ENCODE measurements at places on chromosomes 2 and 18. TPM values are rescaled to one million over a fixed set of nuclear protein-coding genes. Genes with fewer than 3 reads are reported as not detected.

Gene SPC25
- 15.4 TPM for total RNA-seq

GRCh38 chr18:25289001-25289631, 62.9 kb downstream of the ZNF521 start:
- no peak for DNase-seq

Gene RTP5
- not detected for total RNA-seq

DNA sequence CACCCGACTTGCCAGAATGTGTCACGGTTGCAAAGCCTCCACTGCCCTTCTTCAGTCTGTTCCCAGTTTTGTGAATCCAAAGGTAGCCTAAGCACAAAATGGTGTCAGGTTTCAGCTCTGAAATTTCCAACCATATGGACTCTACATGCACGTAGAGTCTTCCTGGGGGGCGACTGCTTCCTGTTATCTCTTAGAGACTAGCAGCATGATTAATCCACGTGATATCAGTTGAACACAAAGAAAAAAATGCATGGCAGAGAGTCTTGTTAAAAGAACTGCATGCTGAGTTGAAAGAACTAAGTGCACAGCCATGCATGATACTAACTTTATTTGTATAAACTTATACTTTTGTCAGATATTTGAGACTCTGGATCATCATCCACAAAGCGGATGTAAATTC, 404.4 kb downstream of the SOCS6 start:
- no peak for DNase-seq

- DNase-seq: peak; percentile 80
These were observed 7.6 kb upstream of the METTL21A start for GRCh38 chr2:207632575-207633493.

DNA sequence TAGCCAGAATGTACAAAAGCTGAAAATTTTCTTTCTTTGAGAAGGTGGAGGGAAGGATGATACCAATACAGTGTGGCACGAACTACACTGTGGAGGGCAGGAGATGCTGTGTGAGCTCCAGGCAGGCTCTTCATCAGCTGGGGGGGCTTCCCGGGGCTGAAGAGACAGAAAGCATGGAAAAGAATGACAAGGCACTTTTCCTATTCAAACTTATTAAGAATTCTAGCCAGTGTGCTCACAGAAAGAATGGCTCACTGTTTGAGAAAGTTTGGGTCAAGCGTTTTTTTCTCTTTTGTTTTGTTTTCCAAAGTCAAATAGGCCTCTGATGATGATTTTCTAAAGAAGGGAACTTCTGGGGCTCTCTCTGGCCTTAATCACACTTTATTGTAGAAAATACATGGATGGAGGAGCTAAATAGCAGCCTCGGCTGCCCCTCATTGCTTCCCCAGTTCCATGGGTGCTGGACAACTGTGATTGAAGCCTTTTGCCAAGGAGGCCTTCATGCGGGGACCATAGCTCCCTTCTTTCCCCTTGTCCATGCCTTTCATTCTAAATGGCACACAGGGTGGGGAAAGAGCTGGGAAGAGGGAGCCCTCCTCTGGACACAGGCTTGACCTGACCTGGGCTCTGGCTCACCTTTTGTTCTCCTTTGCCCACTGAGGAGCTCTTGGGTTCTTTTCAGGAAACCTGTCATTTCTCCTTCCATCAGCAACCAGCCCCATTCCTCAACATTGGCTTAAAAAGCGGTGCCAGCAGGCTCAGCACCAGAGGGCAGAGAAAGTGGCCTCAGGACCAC, 130.6 kb downstream of the TDRD15 start:
- DNase-seq: no peak

Gene RESP18
- not detected for total RNA-seq

DNA sequence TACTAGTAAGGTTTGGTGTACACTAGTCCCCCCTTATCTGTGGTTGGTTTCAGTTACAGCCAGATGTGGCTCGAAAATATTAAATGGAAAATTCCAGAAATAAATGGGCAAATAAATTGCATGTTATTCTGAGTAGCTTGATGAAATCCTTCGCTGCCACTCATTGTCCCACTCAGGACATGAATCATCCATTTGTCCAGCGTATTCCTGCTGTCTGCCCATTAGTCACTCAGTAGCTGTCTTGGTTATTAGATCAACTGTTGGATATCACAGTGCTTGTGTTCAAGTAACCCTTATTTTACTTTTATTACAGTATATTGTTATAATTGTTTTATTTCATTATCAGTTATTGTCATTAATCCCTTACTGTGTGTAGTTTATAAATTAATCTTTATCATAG, 21.7 kb downstream of the ZDBF2 start:
- no peak for DNase-seq

Gene CRYGD
- total RNA-seq: not detected

Gene SFT2D3
- total RNA-seq: 2.4 TPM

Gene UGT1A5
- 0.53 TPM for total RNA-seq

DNA sequence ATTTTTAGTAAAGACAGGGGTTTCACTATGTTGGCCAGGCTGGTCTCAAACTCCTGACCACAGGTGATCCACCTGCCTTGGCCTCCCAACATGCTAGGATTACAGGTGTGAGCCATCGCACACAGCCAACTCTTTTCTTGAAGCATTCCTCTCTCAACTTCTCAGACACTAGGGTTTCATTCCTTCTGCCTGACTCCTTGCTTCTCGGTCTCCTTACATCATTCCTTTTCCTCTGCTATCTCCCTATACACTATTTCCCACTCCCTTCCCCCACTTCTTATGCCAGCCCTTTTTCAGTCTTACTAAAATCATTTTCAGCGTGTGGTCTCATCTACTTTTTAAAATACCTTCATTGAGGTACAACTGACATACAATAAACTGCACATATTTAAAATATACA, 6.1 kb downstream of the SOS1 start:
- peak; percentile 47 for DNase-seq

GRCh38 chr2:72131371-72131891, 16.2 kb downstream of the CYP26B1 start:
- DNase-seq: no peak

Gene MARCHF4
- total RNA-seq: 16.7 TPM

DNA sequence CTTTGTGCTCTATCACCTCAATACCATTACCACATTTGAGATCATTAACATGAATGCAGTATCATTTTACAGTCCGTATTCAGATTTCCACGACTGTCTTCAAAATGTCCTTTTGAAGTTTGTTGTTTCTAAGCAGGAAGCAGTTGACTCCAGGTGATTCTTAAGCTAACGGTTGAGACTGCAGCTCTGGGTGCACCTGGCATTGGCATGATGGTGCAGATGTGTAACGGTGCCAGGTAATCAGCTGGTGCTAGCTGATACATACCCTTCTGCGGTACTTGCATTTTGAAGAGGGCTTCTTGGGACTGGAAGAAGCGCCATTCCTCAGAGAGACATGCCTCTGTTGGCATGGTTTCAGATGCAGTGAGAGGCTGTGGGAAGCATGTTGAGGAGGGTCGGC, 19.5 kb downstream of the SIGLEC15 start:
- no peak for DNase-seq

Gene SF3B6
- 192 TPM for total RNA-seq

DNA sequence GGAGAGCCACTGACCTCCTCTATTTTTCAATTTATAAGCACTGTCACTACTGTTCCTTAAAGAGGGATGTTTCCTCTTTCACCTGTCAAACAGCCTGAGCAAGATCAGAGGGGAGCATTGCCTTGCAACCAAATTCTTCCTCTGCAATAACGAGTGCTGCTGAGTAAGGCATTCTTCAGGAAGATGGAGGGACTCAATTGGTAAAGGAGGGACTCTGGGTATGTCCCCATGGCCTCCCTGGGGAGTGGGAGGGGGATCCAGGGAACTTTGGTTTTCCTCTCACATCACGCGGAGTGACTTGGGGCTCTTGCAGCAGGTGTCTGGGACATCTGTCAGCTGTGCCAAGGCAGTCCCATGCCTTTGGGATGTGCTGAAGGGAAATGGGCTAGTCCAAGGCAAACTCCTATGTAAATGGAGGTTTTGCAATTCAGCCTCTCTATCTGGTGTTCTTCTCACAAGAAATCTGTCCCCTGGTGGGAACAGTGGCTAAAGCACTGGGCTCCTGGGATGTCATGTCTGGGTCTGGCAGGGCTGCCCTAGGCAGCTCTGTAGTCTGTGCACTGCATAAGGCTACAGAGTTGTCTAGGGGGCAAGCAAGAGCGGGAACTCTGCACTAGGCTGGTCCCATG, 14.4 kb upstream of the HES6 start:
- DNase-seq: no peak

- no peak for DNase-seq
These were observed 40.4 kb upstream of the ANKRD62 start for GRCh38 chr18:12053289-12053688.

- no peak for DNase-seq
These were observed 66.8 kb upstream of the SPRED2 start for GRCh38 chr2:65499216-65499615.

DNA sequence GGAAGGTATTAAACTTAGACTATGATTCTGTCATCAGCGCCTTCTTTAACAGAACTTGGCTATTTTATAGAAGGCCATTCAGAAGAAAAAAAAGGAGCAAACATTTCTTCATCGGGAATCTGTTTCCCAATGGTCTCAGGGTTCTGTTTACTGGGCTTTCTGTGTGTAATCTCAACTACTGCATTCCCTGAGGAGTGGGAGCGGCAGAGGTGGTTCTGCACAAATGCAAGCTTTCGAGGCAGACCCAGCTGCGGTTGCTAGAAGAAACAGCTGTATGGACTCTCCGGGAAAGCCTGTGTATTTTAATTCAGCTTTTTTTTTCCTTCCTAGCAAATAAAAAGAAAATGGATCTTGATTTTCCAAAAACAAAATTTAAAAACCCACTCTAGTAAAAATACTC, 250.7 kb downstream of the NAPG start:
- no peak for DNase-seq

Gene CDH7
- not detected for total RNA-seq

DNA sequence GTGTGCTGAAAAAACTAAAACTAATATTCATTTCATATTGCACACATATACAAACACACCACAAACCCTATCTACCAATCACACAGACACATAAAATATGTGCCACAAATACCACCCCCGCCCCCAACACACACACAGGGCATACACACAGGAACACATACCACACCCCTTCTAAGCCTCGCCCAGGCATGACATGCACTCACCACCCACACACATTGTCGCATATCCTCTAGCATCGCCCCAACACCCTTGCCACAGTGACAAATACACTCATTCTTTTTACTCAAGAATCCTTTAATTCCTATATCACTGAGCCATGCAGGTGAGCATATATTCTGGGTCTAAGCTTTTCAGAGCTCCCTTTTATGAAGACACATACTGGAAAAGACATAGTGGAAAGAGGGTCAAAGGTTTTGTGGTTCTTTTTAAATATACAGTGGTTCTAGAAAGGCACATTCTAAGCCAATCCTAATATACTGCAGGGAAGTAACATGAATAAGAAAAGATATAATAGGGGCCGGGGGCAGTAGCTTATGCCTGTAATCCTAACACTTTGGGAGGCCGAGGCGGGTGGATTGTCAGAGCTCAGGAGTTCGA, 24.5 kb upstream of the LCLAT1 start:
- DNase-seq: no peak

DNA sequence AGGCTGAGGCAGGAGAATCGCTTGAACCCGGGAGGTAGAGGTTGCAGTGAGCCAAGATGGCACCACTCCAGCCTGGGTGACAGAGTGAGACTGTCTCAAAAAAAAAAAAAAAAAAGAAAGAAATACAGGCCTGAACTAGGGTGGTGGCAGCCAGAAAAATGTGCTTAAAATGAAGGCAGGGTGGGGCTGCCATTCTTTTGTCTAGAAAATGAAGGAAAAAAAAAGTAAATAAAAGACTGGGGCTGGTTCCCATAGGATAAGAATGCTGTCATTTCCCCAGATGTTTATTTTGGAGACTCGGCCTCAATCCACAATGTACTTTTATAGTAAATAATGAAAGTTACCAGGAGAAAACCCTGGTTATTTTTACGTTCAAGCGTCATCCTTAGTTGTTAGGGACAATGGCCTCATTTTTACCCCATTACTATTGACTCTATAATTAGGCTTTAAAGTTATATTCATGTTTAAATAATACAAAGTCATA, 58.9 kb downstream of the ATP8B1 start:
- DNase-seq: no peak

- peak; percentile 62 for DNase-seq
These were observed 93.3 kb downstream of the HNRNPLL start for GRCh38 chr2:38509314-38509946.

Gene ITGB6
- 113 TPM for total RNA-seq

GRCh38 chr2:10985260-10985659, 73.5 kb downstream of the KCNF1 start:
- DNase-seq: peak; percentile 43

Gene SP110
- 32.1 TPM for total RNA-seq

GRCh38 chr2:219368690-219369191, 19.0 kb downstream of the DNPEP start:
- peak; percentile 33 for DNase-seq

- no peak for DNase-seq
These were observed 109.1 kb downstream of the PLEKHA3 start for GRCh38 chr2:178589335-178589734.

- DNase-seq: no peak
These were observed 8.1 kb upstream of the CCL20 start for GRCh38 chr2:227805578-227805977.

- DNase-seq: no peak
These were observed 3.3 kb upstream of the ZNF532 start for GRCh38 chr18:58861353-58861752.

GRCh38 chr2:99140056-99140859, 1.2 kb upstream of the C2orf15 start:
- DNase-seq: no peak

DNA sequence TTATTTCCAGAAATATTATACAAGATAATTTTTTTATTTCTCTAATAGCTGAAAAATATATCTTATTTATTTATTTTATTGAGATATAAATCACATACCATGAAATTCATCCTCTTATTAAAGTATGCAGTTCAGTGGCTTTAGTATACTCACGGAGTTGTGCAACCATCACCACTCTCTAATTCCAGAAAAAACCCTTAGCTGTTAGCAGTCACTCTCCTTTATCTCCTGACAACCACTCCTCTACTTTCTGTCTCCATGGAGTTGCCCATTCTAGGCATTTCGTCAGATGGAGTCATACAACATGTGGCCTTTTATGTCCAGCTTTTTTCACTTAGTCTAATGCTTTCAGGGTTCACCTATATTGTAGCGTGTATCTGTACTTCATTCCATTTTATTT, 66.5 kb downstream of the TCF7L1 start:
- no peak for DNase-seq
